ENCODE measurements at places on chromosomes 2 and 18.

GRCh38 chr2:101508636-101509035 lies 33.7 kb upstream of the RFX8 start:
- no peak for DNase-seq

GRCh38 chr2:43068631-43069517 lies 157.5 kb downstream of the ZFP36L2 start:
- DNase-seq: no peak

- DNase-seq: no peak
Observed at GRCh38 chr2:108409768-108410167, 32.0 kb downstream of the SULT1C4 start.

DNA sequence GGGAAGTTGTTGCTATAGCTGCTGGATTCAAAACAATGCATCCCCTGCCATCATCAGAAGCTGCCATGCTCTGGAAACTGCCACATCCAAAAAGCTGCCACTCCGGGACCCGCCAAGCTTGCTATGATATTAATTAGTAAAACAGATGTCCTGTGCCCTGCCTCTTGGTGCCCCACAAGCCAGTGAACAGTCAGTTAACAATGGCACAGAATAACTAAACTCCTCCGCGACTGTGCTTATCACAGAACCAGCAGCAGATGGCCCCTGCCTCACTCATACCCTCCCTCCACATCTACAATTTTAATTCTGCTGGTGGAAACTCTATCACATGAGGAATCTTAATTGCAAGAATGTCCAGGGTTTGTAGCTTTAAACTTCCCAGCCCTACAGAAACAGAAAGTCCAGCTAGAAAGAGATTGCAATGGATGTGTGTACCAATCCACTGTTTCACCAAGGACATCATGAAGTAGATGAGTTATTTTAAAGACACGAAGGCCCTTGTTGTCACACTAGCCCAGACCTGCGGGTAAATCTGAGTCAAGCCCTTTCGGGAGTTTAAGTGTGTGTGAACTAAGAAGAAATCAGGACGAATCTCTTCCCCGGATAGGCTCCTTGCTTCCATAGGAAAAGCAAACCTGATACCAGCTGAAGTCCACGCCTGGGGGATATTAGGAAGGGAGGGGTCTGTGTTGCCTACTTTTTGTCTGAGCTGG lies 7.4 kb upstream of the ACYP2 start:
- DNase-seq: no peak

DNA sequence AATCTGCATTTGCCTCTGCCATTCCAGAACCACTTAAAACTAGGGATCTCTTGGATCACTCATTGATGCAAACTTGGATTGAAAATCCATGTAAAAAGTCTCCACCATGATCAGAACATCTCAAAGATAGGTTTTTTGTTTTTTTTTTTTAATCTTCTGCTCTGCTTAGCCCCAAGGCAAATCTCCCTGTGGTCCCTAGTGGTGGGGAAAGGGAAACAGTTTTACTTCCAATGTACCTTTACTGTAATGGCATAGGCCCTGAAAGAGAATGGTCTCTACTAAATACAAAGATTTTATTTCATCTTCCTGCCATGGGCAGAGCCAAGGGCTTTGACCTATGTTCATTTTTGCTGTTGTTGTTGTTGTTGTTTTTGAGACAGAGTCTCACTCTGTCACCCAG lies 78.4 kb downstream of the KANSL1L start:
- DNase-seq: no peak

DNA sequence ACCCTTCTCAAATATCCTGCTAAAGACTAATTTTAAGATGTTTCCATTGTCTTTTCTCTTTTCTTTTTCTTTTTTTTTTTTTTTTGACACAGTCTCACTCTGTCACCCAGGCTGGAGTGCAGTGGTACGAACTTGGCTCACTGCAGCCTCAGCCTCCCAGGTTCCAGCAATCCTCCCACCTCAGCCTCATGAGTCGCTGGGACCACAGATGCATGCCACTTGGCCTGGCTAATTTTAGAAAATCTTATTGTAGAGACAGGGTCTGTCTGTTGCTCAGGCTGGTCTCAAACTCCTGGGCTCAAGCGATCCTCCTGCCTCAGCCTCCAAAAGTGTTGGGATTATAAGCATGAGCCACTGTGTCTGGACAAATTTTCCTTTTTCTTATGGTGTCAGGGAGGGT lies 167.5 kb downstream of the MCFD2 start:
- DNase-seq: no peak

GRCh38 chr2:102025016-102025501 lies 33.3 kb downstream of the IL1R2 start:
- DNase-seq: no peak

- no peak for DNase-seq
Observed at GRCh38 chr2:98015671-98016070, 19.9 kb upstream of the TMEM131 start.

DNA sequence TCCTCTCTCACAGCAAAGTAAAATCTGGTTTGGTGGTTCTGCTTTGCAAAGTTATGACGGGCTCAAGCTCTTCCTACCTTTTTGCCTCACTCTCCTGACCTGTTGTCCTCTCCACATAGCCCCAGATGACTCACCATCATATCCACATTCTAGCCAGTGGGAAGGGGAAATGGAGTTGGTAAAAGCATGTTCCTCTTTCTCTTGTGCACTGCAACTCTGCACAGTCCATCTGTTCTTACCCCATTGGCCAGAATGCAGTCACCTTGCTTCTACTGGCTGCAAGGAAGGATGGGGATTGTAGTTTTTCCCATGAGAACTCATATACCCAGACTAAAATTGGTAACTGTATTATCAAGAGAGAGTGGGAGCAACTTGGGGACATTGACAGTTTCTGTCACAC lies 50.4 kb upstream of the SMIM21 start:
- no peak for DNase-seq

DNA sequence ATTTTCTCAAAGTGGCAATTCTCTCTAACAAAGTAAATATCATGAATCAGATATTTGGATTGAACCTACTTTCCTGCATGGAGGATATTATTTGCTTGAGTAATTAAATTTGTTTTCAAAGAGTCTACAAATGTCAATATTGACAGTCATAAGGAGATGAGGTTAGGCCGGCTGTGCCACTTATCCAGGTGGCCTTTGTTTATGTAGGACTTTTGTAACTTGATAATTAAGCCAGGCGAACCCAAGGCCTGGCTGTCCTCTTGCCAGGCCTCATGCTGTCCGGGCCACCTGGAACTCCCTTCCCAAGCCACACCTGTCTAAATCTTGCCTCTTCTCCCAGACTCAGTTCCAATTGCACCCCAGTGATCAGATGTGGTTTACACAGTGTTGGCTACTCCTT lies 255.2 kb downstream of the ACKR3 start:
- DNase-seq: peak; percentile 78

- DNase-seq: peak; percentile 40
Observed at GRCh38 chr2:20666304-20667150, at the start of gene GDF7. GDF7 (plus strand) TSS chr2:20667144; CDS start chr2:20667240, 96 bp downstream.

DNA sequence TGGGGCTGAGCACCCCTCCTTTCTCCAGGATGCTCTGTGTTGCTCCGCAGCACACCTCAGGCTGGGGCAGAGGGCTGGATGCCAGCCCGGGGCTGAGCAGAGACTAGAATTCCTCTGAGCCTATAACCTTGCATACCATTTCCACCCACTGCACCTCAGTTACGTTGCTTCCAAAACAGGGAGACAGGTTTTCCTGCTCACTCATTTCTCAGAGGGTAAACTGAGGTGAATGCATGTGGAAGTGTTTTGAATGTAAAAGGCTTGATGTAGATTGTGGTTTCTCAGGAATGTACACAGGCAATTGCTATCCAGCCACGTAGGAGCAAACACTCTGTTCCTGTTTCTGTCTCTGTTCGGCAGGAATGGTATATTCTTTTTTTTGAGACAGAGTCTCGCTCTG lies 45.3 kb downstream of the EDAR start:
- DNase-seq: no peak

DNA sequence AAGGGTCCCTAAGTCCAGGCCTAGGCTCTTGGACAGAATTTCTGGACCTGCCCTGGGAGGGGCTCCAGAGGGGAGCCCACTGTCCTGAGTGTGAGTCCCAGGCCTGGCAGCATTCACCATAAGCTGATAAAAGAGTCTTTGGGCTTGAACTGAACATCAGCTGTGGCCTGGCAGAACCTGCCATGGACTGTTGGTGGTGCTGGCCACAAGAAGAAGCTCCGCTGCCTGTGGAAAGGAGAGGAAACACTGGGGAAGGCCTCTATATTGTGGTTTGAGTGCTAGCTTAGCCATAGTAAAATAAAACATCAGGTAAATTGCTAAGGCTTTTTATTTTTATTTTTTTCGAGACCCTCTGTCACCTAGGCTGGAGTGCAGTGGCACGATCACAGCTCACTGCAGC lies 20.9 kb upstream of the BAZ2B start:
- no peak for DNase-seq

DNA sequence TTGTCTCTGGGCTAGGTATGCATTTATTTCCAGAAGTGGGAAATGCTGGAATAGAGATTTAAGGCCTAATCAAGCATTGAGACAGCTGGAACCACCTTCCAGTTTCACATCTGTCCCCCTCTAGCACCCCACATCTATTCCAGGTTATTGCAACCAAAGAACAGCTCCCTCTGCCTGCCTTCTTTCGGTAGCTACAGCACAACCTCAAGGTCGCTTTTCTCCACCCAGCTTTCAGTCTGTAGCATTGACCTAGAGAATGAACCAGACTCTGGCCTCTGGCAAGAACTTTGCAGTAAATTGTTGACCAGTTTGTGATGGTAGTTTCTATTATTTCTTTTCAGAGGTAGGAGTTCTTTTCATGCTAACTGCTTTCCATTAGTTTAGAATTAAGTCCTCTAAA lies 484.2 kb downstream of the DLGAP1 start:
- no peak for DNase-seq

DNA sequence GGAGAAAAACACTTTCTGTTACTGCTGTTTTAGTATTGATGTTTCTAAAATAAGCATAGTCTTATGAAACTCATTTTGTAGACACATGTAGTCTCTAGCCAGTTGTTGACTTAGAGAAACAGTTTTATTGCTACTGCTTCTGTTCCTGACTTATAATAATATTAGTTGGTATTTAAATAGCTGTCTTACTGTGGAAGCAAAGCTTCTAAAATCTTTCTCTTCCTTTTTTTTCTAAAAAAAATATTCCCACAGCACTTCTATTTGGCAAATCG lies 121.8 kb downstream of the MTX2 start:
- DNase-seq: no peak

DNA sequence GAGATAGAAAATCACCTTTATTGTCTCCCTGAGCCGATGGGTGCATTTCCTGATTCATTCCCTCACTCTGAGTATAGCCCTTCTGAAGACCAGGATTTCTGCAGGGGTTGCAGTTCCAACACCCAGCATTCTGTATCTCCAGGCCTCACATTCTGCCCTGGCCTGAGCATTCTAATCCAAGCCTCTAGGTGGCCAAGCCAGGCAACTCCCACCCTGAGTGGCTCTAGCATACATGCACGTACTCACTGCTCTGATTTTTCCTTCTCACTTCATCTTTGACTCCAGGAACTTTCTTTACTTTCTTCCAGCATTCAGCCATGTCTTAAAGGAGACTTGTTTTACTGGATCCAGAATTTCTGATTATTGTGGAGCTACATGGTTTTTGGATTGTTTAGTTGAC lies 100.7 kb upstream of the STK39 start:
- peak; percentile 33 for DNase-seq

DNA sequence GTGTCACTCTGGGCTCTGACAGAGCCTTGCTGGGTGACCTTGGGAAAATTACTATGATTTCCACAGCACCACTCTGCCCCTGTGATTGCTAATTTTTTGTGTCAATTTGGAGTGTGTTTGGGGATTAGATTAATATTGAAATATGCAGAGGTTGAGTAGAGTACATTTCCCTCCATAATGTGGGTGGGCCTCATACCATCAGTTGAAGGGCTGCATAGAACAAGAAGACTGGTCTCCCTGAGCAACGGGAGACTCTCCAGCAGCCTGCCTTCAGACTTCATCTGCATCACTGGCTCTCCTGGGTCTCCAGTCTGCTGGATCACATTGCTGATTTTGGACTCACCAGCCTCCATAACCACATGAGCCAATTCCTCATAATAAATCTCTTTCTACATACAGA lies 313.7 kb downstream of the TNS1 start:
- DNase-seq: no peak

DNA sequence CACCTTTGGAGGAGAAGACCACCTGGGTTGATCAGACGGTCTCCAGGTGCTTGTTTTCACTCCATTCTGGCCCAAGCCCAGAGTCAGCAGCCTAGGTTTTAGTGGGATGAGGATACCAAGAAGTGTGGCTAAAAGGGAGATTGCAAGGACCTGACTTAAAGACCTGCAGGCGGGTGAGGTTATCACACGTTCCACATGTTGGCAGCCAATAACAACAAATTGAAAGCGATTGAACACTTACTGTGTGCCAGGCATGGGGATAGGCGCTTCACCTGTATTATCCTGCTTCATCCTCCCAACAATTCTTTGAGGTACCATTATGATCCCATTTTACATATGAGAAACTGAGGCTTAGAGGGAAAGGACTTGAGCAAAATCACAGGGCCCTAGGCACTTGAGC lies 5.0 kb downstream of the ARL4C start:
- DNase-seq: no peak

- no peak for DNase-seq
Observed at GRCh38 chr2:46804794-46805193, 110.8 kb downstream of the MCFD2 start.

DNA sequence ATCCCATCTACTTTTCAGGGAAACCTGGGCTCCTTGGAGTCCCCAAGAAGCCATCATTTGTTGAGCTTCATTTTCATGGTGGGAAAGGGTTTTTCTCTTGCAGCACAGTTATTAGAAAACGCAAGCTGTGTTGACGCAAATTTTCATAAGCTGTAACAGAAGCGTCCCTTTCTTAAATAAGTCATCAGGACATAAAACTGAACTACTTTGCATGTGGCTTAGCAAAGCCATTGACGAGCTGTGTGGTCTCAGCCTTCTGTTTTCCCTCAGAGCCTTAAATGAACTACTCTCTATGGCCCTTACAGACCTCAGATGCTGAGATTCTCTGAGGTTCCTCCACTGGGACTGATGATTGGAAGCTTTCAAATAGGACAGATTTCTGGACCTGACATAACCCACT lies 85.1 kb downstream of the ARL4C start:
- DNase-seq: no peak

DNA sequence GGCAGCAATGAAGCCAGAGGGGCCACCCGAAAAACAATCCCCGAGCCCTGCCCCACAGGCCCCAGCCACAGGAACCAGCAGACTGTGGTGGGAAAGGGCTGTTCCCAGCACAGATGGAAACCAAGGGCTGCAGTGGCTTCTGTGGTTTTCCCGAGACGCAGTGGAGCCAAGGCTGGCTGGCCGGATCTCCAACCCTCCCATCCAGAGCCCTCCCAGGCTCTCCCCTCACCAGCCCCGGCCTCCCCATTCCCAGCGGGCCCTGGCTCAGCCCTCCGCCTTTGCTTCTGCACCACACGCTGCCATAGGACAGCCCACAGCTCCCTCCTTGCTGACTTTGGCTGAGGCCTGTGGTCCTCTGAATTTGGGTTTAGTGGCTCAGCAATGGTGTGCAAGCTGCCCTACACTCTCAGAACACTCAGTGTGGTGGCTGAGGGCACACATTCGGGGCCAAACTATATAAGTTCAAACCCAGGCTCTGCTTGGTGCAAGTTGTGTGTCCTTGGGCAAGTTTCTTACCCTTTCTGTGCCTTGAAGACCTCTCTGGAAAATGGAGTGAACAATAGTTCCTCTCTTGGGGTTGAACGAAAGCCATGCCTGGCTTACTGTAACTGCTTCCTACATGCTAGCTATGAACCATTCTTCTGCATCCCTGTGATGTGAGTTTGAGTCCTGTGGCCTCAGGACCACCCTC lies 200.1 kb downstream of the SMAD7 start:
- DNase-seq: no peak

Measured in NCI-H1930 (cell line).